ENCODE measurements at places on chromosomes 13 and 19. TPM values are rescaled to one million over a fixed set of nuclear protein-coding genes. Genes with fewer than 3 reads are reported as not detected.

DNA sequence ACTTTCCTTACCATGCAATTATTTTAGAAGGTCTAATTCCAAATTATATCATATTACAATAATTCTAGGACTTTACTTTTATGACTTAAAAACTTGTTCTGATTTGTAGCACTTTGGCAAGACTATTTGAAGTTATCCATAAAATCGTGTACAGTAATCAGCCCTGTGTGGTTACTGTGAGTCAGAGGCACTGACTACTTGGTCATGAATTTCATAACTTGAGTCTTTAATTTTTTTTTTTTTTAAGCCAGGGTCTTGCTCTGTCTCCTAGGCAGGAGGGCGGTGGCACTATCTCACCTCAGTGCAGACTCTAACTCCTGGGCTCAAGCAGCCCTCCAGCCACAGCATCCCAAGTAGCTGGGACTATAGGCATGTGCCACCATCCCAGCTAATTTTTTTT lies 1319.2 kb upstream of the SLC10A2 start:
- DNase-seq: no peak

Gene ADM5
- total RNA-seq: 1.00 TPM

DNA sequence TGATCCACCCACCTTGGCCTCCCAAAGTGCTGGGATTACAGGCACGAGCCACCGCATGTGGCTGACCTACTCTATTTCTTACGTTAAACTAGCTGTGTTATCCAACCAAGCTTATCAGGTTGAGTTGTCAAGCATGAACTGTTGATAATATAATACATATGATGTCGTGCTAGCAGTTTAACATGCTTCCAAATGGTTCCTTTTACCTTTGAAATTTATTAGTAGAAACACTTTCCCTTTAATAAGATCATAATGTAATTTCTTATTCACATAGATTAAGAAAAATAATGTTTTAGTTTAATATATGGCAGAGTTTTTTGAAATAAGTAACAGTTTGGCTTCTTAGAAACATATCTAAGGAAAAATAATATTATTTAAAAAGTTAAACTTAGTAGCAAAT lies 34.4 kb upstream of the VWA8 start:
- DNase-seq: no peak

Gene LGI4
- total RNA-seq: 9.1 TPM

GRCh38 chr13:84607261-84608013 lies 725.2 kb upstream of the SLITRK1 start:
- DNase-seq: peak; percentile 78

Gene KCNN4
- total RNA-seq: 5.8 TPM

DNA sequence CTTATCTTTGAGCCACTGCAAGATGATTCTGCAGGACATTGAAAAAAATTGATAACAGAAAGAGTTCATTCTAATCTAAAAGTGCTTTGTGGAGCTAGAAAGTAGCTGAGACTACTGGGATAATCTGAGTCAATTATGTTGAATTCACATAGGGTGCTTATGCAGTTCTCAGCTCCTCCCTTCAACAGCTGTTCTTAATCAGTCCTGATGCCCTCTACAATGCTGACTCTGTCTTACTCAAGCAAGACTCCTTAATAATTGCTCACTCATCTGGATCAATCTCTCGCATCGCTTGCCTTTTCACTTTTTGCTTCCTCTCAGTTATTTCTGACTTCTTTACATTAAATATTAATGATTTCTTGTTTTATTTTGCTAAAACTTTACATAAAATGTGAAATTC lies 182.1 kb downstream of the PCDH17 start:
- no peak for DNase-seq

GRCh38 chr13:59568306-59568705 lies 595.4 kb downstream of the DIAPH3 start:
- DNase-seq: no peak

DNA sequence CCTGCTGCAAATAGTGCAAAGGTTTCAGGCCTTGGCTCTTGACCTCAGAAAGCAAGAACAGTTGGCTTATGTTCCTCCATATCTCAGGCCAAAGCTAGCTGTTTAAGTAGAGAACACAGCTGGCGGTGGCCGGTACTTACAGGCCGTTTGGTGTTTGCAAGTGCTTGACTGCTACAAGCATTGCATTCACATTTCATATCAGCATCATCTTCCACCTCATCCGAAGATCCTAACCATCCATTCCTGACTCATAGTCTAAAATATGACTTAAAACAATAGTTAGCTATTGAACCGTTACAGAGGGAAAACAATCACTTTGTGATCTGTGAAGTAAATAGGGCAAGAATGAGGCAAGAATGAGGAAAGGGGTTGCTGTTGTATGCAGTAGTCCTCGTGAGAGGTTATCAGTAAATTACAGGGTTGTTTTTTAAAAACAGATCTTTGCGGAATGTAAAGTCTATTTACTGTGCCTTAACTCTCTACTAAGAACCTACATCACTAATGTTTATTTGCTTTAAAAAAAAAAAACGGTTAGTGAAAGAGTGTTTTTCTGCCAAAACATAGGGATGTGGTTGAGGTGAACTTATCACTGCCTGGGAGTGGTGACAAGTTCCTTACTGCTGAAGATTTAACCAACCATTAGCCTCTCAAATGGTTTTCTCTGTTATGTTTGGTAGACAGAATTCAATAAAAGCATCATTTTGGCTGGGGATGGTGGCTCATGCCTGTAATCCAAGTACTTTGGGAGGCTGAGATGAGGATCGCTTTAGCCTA lies 21.6 kb upstream of the WDR88 start:
- DNase-seq: no peak

GRCh38 chr13:112634102-112634501 lies 46.1 kb upstream of the TUBGCP3 start:
- DNase-seq: no peak

DNA sequence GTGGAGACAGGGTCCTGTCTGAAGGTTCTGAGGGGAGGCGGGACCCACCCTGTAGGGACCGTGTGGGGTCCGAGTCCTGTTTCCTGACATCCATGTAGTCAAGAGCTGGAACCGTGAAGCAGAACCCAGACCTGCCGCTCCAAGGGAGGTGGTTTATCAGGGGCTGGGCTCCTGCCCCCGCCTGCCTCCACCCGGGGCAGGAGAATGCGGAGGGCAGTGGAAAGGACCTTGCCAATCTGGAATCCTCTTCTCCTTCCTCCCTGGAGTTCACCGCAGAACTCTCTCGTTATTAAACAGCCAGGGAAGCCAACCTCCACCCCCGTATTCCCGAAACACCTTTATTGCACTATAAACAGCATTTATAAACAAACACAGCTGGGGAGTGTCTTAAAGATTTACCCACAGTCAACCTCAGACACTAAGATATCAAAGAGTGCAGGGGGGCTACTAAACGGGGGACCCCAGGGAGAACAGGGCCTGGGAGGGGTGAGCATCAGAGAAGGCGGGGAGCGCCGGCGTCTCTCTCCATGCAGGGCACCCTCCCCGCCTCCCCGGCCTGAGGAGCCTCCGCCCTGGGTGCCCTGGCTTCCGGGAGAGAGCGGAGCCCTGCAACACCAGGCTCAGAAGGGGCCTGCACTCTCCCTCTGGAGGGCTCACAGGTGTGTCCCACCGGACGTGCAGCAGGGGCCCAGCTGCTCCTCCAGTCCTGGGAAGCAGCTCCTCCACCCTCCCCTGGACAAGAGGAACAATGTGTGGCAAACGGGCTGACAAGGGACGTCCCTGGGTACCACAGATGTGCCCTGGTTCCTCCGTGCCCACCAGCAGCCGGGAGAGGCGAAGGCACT lies 3.6 kb downstream of the C2CD4C start:
- DNase-seq: peak; percentile 38

- DNase-seq: no peak
Measured at GRCh38 chr13:27794921-27795717, 2.8 kb downstream of the GSX1 start.

DNA sequence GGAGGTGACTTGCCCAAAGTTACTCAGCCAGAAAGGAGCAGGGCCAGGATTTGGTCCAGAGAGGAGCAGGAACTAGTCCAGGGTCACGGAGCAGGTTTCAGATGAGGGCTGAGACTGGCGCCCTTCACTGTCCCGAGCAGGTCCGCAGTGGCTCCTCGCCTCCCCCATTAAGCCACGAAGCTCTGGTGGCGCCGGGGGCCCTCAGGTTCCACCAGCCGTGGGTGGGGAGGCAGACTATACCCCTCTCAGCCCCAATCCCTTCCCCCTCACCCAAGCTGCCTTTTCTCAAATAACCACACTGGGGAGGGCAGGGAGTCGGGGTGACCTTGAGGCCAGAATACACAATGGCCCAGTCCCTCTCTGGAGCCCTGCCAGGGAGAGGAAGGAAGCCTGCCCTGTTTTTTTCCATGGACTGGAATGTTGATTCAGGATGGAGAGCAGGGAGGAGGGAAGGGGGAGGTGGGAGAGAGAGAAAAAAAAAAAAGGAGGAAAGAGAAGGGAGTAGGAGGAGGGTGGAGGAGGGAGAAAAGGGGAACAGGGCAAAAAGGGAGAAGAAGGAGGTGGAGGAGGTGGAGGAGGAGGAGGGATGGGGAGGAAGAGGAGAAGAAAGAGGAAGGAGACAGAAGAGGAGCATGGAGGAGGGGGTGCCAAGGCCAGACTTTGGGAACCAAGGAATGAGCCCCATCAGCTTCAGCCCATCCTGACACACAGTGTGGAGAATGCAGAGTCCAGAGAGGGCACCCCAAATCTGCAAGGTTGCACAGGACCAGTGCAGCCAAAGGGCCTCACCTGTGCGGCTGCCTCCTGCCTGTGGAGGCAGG lies 19.7 kb downstream of the CEACAM16 start:
- DNase-seq: no peak

DNA sequence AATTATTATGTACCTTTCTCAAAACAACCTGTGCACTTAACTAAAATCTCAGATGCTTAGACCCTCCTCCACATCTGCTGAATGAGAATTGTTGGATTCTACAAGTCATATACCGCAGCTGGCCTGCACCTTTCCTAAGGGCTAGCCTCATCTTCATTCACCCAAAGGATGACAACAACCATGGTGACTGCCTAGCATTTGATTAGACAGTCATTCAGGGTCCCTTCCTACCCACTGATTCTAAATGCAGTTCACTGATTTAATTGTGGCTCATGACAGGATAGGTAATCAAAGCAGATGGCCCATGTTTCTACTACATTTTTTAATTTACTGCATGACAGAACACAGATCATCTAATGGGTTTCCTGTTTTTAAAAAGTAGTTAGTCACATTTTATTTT lies 551.9 kb upstream of the SLC10A2 start:
- DNase-seq: no peak

- no peak for DNase-seq
Measured at GRCh38 chr19:33032218-33032781, 32.4 kb downstream of the RHPN2 start.

GRCh38 chr19:1064661-1065605 lies 2.0 kb upstream of the ARHGAP45 start:
- DNase-seq: peak; percentile 91

DNA sequence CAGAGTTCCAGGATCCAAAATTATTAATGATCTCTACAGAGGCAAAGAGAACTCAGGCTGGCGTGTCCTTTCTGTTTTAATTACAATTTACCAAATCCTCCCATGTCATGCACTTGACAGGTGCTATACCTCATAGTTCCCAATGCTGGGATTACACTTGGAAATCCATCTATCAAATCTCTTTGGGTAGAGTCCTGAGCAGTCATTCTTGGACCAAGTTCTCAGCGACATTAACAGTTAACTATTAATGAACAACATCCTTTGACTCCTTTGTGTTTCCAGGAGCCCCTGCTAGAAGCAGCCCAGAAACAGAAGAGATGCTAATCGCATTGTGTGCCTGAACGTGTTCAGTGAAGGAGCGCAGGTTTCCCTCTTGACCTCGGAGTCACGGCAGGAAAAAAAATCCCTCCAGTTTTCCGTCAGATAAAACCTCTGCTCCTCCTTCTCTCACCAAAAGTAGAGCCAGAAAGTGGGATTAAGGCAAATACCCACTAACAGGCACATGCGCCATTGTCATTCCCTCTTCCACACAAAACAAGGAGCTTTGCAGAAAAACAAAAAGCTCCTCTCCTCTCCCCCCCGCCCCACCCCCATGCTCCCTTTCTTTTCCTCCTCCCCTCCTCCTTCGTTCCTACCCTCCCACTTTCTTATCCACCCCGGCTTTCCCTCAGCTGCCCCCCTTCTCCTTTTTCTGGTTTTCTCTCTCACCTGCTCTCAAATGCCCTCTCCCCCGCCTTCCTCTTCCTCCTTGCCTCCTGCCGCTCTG lies 224.7 kb downstream of the ZIC5 start:
- DNase-seq: no peak

DNA sequence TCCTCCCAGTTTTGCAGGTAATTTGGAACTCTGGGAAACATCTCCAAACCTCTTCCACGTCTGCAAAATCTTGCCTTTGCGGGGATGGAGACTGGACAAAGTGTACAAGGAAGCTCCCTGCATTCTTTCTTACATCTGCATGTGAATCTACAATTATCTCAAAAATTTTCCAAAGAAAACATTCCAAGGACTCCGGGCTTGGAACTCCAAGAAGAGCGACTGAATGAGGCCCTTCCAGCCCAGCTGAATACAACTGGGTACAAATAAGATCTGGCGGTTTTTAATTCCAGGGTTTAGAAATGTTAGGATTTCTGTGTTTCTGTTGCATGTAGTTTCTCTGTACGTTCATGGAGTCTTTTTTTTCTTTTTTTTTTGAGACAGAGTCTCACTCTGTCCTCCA lies 28.5 kb downstream of the EXOC3L2 start:
- DNase-seq: no peak

GRCh38 chr13:106981051-106981450 lies 413.1 kb upstream of the ARGLU1 start:
- DNase-seq: no peak
